ENCODE measurements at places on chromosomes 7 and 10. TPM values are rescaled to one million over a fixed set of nuclear protein-coding genes. Genes with fewer than 3 reads are reported as not detected.

GRCh38 chr10:72328045-72328828 is 26.5 kb downstream of the DNAJB12 start:
- no peak for DNase-seq

FAM131B gene
- 7.6 TPM for total RNA-seq

RAB18 gene
- total RNA-seq, result 179 TPM

RSPH10B2 gene
- total RNA-seq, result 0.29 TPM

- peak; percentile 66 for DNase-seq
These were observed 25.8 kb upstream of the PCGF5 start for GRCh38 chr10:91194497-91195179.

DNA sequence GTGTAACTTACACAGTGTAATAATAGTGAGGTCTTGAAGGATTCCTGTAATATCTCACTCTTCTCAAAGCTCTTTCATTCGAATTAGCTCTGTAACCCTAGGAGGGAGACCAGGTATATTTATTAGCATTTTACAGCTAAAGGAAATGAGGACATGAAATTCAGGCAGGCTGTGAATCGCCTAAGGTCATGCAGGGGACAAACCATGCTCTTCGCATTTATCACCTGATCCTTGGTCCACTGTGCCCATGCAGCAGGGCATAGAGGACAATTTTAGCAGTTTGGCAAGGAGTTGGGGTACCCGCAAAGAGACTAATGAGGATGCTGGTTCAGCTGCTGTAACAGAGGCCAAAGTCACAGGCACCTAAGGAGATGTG is 14.8 kb upstream of the LAMB1 start:
- DNase-seq, result no peak

- DNase-seq, result peak; percentile 61
These were observed 74.5 kb downstream of the DNAJC1 start for GRCh38 chr10:21929070-21929469.

MSS51 gene
- 0.87 TPM for total RNA-seq

CDHR3 gene
- total RNA-seq, result 3.1 TPM

CREB3L2 gene
- 128 TPM for total RNA-seq

- no peak for DNase-seq
These were observed 134.4 kb downstream of the DLG5 start for GRCh38 chr10:77792155-77792554.

DNA sequence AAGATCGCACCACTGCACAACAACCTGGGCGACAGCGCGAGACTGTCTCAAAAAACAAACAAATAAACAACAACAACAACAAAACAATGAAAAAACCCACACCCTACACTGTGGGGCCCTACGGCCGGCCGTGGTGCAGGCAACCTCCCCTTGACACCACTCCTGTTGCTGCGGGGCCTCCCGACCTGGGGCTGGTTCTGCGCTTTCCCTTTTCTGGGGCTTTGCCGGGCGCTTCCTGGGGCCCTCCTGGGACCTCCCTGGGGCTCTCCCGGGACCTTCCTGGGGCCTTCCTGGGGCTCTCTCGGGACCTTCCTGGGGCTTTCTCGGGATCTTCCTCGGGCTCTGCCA is 46.6 kb downstream of the INSIG1 start:
- DNase-seq, result no peak

DNA sequence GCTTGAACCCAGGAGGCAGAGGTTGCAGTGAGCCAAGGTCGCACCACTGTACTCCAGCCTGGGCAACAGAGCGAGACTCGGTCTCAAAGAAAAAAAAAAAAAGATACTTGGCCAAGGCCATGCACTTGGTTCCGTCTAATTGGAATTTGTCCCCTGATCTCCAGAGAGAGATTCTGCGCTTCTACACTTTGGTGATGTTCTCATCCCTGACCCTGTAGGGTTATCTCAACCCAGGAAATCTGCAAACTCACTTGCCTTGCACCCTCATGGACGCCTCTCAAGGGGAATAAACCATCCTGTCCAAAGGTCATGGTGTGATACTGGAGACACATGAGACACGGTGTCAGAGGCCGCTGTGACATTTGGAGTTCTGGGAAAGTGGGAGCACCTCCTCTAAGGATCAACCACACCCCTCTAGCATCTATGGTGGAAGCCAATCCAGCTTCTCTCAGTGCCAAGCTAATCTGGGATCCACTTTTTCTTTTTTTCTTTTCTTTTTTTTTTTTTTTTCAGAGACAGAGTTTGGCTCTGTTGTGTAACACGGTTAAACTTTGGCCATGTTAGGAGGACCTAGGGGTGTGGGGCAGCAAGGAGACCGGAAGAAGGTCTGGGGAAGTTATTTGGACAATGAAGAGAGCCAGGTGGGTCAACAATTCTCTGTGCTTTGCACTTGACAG is 7.8 kb upstream of the POR start:
- DNase-seq, result no peak

DNA sequence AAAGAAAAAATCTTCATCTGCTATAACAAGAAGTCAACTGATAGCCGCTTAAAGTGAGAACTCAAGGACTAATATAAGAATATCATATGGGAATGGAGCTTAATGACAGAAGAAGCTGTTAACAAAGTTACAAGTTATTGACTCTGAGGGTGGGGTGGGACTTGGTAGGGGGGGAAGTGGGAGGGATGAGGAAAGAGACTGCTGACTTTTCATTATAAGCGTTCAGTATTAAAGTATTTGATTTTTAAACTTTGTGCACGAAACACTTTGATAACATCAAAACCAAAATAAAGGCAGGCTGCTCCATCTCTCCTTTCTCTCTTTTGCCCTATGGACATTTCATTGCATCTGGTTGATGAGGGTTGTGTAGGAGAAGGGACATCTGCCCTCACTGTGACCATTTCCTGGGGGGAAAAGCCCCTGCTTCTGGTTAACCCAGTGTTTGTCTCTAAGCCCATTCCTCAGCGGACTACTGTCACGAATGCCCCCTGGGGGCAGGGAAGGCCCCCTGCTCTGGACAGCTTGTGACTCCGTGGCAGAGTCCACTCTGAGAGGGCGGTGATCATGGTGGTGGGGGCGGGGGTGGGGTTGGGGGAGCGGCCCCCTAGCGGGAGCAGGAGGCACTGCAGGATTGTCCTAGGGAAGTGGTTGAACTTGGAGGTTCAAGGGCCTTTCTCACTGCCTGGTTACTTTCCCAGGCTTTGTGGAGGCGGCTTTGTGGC is 17.4 kb downstream of the SLC13A4 start:
- DNase-seq, result no peak

DNA sequence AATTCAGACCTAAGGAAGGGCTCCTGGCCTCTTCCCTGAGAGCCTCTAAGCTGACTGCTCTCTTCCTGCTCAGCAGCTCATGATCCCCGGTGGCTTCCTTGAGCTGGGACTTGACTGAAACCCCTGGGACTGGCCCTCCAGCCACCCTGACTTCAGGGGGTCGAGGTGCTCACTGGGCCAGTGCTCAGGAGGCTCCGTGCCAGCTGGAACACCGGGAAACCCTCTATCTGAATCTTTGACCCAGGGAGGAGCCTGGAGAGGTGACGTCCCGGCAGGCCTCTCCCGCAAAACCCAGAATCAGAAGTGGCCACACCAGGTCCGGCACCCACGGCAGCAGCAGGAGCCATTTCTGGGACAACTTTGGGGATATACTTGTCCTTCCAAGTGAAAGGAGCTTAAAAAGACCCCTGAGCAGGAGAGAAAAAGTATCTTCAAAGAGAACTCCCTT is 110.7 kb downstream of the WDR37 start:
- no peak for DNase-seq

SPDYE11 gene
- not detected for total RNA-seq

SEC61G gene
- 280 TPM for total RNA-seq

DNA sequence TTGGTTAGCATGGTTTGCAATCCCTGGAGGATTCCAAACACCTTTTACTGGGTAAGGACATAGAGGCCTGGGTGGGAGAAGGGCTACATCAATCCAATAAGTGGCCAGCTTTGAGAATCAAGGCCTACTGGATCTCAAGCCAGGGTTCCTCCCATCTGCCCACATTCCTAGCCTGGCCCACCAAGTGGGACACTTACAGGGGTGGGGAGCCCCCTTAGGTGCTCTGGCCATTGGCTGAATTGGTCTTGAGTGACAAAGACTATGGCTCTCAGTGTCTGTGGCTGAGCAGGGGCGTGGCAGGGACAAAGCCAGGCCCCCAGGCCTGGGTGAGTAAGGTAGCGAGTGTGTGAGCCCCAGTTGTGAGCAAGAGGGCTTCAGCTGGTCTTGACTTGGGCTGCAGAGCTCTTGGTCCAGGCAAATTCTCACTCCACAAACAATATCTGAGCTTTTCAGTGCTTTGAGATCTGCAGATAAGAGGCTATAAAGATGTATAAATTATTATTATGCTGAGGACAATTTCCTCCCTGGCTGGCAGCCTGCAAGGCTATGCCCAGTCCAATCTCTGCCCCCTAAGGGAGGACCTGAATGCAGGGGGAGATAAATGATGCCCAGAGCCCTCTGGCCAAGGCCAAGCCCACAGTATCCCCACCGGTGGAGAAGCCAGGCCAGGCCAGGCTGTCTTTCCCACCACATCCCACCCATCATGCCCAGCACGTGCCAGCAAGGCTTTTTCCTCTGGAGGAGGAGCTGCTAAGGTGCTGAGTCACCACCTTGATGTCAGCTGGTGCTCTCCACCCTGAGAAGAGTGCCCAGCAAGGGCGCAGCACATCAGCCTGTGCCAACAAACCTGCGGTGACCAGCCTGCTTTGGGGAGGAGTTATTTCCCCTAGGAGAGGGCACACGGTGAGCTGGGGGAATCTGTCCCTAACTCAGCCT is 80.7 kb upstream of the DUSP5 start:
- no peak for DNase-seq

DNA sequence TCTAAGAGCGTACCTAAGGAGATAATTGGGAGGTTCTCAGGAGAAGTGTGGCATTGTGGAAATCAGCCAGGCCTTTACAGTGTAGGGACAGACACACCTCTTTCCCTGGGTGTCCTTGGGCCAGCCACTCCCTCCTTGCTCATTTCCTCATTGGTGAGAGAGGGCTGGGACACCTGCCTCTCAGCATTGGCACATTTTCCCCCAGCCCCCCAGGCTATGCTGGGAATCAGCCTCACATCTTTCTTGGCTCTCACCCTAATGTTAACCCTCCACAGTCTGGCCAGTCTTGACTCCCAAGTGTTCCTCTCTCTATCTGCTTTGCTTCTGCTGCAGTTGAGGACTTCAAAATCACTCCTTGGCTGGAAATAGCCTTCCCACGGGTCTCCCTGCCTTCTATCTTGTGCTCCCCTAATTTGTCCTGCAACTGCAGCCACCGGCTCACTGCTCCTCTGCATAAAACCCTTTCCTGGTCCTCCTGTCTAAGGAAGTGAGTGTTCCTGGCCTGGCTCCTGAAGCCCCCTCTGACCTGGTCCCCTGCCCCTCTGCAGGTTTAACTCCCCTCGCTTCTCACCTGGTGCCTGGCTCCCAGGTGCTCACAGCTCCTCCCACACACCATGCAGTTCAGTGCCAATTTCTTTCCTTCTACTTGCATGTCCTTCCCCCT is 15.8 kb downstream of the TBXAS1 start:
- DNase-seq, result no peak

DNA sequence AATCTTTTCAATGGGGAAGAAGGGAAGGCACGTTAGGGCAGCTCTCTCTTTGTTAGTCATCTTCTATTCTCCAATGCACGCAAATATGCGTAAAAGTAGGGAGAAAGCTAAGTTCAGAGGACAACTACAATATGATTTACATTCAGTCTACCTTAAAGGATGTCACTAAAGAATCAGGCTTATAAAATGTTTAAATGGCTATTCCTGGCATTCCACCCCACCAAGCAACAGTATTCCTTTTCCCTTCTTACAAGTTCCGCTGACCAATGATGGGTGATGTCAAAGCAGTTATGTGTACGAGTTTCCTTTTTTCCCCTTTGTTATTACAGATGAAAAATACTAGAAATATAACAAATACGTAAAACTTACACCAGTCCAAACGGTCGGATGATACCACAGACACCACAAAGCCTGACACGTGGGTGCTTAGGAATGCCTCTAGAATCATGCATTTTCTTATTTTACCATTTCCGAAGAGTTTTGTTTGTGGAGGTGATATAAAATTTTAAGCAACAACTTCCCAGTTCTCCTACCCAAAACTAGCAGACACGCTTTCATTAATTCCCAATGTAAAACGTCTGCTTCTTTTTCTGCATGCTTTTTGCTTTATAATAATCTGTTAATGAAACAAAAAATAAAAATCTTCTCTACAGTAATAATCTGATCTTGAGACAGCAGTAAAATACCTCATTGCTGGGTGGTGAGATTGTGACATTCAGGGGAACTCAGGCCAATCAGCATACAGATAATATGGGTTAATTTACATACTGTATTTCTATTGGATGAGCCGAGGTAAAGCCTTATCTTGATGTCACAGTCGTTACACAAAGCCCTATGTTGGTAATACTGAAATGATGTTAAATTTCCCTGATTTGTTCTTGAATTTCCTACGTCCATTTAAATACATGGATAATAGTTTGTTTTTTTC is 708 bp upstream of the GPR85 start:
- DNase-seq, result peak; percentile 94

DNA sequence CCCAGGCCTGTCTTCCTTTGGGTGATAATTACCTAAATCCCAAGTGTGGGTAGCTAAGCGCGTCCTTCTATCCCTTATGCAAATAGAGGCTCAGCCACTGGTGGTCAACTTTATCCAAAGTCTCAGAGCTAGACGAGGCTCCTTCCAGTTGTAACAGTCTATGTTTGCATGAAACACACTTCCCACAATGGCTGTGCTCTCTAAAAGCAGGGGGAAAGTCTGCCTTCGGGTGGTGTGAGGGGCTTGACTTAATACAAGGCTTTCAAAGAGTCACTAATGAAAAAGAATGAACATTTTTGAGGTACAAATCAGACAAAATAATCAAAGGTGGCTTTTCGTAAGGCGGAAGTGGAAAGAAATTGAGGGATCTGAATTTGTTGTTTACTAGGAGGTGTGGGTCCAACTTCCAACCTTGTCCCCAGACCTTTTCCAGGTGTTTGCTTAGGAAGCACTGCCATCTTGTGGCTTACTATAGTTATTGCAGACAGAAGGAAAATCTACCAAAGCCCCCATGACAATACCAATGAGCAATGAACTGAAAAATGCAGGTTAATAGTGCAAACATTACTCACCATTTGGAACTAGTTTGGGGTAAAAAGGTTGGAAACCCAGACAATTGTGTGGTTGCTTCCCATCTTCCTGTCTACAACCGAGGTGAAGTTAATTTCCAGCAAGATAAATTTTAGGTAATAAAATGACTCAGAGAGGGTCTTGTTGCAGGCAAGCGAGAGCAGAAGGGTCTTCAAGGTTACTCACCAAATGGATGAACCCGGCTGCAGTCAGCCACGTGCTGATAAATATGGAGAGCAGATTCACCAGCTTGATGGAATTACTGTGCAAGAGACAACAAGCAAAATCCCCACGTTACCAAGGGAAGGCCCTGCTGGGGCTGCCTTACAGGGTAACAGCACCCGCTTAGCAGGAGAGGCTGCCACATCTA is 525.7 kb downstream of the KCNMA1 start:
- peak; percentile 95 for DNase-seq

DNA sequence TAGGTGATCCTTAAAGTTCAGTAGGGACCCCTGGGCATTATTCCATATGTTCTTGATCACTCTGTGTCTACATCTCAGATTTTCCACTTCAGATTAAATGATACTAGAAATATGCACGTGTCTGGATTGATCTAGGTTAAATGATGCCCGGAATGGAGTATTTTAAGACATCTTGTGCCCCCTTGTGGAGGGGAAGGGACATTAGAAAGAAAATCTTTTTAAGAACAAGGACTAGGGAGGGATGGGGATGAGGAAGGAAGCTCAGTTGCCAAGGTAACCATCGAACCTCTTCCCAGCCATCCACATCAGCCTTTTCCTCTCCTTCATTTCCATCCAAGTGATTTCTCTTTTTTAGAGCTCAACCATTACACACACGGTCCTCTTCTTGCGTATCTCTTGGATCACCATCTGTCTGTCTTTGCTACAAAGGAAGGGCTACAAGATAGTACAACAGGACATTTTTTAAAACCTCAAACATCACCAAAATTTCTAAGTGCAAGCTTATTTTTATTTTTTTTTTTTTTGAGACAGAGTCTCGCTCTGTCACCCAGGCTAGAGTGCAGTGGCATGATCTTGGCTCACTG is 40.5 kb downstream of the PRSS2 start:
- DNase-seq, result peak; percentile 44
